ENCODE measurements at places on chromosomes 13 and 19. TPM values are rescaled to one million over a fixed set of nuclear protein-coding genes. Genes with fewer than 3 reads are reported as not detected.

The ATP12A gene
- polyA plus RNA-seq, result not detected

The SIGLEC5 gene
- not detected for polyA plus RNA-seq

The CALR3 gene
- not detected for polyA plus RNA-seq

The CBY2 gene
- not detected for polyA plus RNA-seq

The GNA15 gene
- polyA plus RNA-seq, result not detected

The CADM4 gene
- 220 TPM for polyA plus RNA-seq

The CD320 gene
- polyA plus RNA-seq, result 98.2 TPM

The MAST1 gene
- polyA plus RNA-seq, result 105 TPM

The ARGLU1 gene
- polyA plus RNA-seq, result 943 TPM

The UBE2L5 gene
- polyA plus RNA-seq, result not detected

The NOTCH3 gene
- 0.21 TPM for polyA plus RNA-seq

The KPNA3 gene
- polyA plus RNA-seq, result 40.5 TPM

The SERP2 gene
- polyA plus RNA-seq, result 15.4 TPM

The PRR36 gene
- 2.7 TPM for polyA plus RNA-seq

The HS6ST3 gene
- 10.9 TPM for polyA plus RNA-seq

The FCGBP gene
- 0.26 TPM for polyA plus RNA-seq

The FAM124A gene
- 4.7 TPM for polyA plus RNA-seq

The LGALS14 gene
- 4.4 TPM for polyA plus RNA-seq

The CYP2A7 gene
- polyA plus RNA-seq, result not detected

The CYP2A6 gene
- polyA plus RNA-seq, result not detected

Data from neural cell (in vitro differentiated cells).